A549 treated with dexamethasone at 1 μM for 4 hours (cell line): ENCODE measurements at places on chromosomes 11 and 22. TPM values are rescaled to one million over a fixed set of nuclear protein-coding genes. Genes with fewer than 3 reads are reported as not detected.

The MMP12 gene
- total RNA-seq: 0.04 to 0.12 TPM (median 0.08 TPM) in 4 of 5 replicates, not detected in the other

The PDE2A gene
- 1.6 to 2.7 TPM (median 2.3 TPM) in 5 replicates for total RNA-seq

The OAF gene
- total RNA-seq: 7.1 to 9.8 TPM (median 9.6 TPM) in 5 replicates

The CNGA4 gene
- 0.06 to 0.09 TPM (median 0.07 TPM) in 5 replicates for total RNA-seq

The SCT gene
- not detected in 5 replicates for total RNA-seq

The ANAPC15 gene
- 77.2 to 87.7 TPM (median 81.2 TPM) in 5 replicates for total RNA-seq

The FLRT1 gene
- 0.04 to 0.08 TPM (median 0.05 TPM) in 5 replicates for total RNA-seq

The MED19 gene
- total RNA-seq: 27.5 to 30.9 TPM (median 29.1 TPM) in 5 replicates

The C11orf42 gene
- total RNA-seq: not detected in 5 replicates

The HEPHL1 gene
- total RNA-seq: not detected in 5 replicates

The TESMIN gene
- total RNA-seq: 3.9 to 6.2 TPM (median 5.8 TPM) in 5 replicates

The USP35 gene
- 5.9 to 8.2 TPM (median 7.7 TPM) in 5 replicates for total RNA-seq

The PGA4 gene
- 0.14 TPM in 1 of 5 replicates, not detected in the others for total RNA-seq

The CALCB gene
- 0.12 to 0.22 TPM (median 0.15 TPM) in 5 replicates for total RNA-seq

The APOA1 gene
- total RNA-seq: 0.12 to 0.34 TPM (median 0.20 TPM) in 5 replicates

The SMIM35 gene
- not detected in 5 replicates for total RNA-seq

The PLAAT2 gene
- 0.70 to 1.7 TPM (median 0.97 TPM) in 5 replicates for total RNA-seq

The ADAMTS8 gene
- 1.1 to 2.3 TPM (median 1.9 TPM) in 5 replicates for total RNA-seq

The PPFIBP2 gene
- total RNA-seq: 8.4 to 11.0 TPM (median 8.7 TPM) in 5 replicates

The DRD4 gene
- total RNA-seq: 0.23 to 0.54 TPM (median 0.36 TPM) in 4 of 5 replicates, not detected in the other

The MS4A12 gene
- total RNA-seq: not detected in 5 replicates

The UPK2 gene
- 0.58 to 0.86 TPM (median 0.69 TPM) in 5 replicates for total RNA-seq

The EXPH5 gene
- 0.05 to 0.06 TPM (median 0.05 TPM) in 4 of 5 replicates, not detected in the other for total RNA-seq

The MIEF1 gene
- 21.6 to 30.6 TPM (median 28.1 TPM) in 5 replicates for total RNA-seq

The NFRKB gene
- total RNA-seq: 8.5 to 13.5 TPM (median 13.2 TPM) in 5 replicates

The CRACR2B gene
- 5.0 to 6.6 TPM (median 6.1 TPM) in 5 replicates for total RNA-seq
